Calu3 (cell line): ENCODE measurements at places on chromosomes 2 and 18. TPM values are rescaled to one million over a fixed set of nuclear protein-coding genes. Genes with fewer than 3 reads are reported as not detected.

The RAB6D gene
- 0.17 and 0.24 TPM in 2 replicates for total RNA-seq

The VAMP5 gene
- 10.0 and 10.1 TPM in 2 replicates for total RNA-seq

The ZNF236 gene
- 19.3 and 22.2 TPM in 2 replicates for total RNA-seq

The CD8B2 gene
- total RNA-seq = not detected in 2 replicates

The PDE1A gene
- total RNA-seq = 0.26 and 0.49 TPM in 2 replicates

The NXPH2 gene
- total RNA-seq = 1.3 and 3.1 TPM in 2 replicates

The STON1 gene
- total RNA-seq = 0.86 and 1.3 TPM in 2 replicates

The ALK gene
- total RNA-seq = not detected in 2 replicates

The IL18R1 gene
- 1.5 and 2.1 TPM in 2 replicates for total RNA-seq

The ANKRD30B gene
- total RNA-seq = not detected in 2 replicates

DNA sequence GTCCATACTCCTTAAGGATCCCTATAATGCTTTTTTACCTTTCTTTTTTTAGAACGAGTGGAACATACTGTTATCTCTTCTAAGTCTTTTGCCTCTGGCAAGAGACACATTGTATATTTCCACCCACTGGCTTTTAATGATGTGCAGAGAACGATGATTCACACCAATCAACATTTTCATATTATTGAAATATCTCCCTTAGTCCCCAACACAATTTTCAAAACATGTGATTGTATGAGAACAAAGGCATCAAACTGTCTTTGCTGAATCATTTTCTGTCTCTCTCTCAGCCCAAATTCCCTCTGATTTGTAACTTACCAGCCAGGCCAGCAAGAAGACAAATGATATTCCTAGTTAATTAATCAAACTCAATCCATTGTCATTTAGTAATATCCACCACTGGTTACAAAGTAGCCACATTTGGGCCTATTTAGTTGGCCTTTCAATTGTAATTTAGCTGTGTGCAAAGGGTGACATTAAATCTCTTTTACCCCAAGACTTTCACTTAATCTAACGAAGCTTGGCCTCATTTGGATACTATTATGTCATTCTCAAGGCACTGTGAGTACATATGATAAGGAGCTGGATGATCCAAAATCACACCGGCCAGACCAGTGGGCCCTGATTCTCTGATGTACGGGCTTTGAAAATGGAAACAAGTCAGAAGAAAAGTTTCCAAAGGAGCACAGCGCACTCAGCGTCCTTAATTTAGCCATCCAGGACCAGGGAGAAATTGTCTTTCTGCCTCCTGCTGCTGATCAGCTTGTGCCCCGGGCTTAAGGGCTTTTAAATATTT is 185.1 kb downstream of the SCG2 start:
- no peak for DNase-seq

- DNase-seq = no peak
Observed at GRCh38 chr18:1653873-1654272, 749.2 kb downstream of the ADCYAP1 start.

DNA sequence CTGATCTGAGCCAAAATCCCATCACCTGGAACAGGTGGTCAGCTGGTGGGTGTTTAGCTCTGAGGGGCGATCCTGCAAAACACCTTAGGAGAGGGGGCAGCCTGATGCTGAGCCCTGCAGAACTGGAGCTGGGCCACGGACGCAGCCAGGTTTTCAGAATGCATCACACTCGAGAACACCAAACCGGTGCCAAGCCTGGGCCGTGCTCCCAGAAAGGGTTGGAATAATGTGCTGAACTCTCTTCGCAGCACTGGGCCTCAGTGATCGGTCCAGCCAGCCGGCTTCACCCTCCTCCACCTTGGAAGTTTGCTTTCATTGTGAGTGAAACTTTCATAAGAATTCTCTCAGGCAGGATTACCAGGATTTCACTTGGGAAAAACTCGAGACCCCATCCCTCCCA is 56.5 kb upstream of the TTC39C start:
- DNase-seq = no peak

DNA sequence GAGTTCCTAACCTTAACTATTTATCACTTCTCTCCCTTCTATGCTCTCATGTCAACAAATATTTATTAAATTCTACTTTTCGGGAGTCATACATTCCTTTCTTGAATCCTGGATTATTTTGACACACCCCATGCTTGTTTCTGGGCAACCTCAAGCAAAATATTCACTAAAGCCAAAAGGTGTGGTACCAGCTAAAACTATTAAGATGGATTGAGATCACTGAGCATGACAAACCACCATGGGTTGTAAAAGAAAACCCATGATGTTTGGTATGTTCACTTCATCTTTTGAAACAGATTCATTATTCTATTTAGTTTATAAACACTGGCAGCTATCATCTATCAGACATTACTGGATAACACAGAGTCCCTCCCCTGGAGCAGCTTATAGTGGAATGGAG is 32.5 kb downstream of the DPP4 start:
- DNase-seq = no peak

- no peak for DNase-seq
Observed at GRCh38 chr2:46066116-46066515, 231.1 kb upstream of the EPAS1 start.

- DNase-seq = no peak
Observed at GRCh38 chr2:111157071-111157661, 36.5 kb downstream of the BCL2L11 start.

- DNase-seq = no peak
Observed at GRCh38 chr2:81523344-81523743, 1218.8 kb upstream of the LRRTM1 start.

DNA sequence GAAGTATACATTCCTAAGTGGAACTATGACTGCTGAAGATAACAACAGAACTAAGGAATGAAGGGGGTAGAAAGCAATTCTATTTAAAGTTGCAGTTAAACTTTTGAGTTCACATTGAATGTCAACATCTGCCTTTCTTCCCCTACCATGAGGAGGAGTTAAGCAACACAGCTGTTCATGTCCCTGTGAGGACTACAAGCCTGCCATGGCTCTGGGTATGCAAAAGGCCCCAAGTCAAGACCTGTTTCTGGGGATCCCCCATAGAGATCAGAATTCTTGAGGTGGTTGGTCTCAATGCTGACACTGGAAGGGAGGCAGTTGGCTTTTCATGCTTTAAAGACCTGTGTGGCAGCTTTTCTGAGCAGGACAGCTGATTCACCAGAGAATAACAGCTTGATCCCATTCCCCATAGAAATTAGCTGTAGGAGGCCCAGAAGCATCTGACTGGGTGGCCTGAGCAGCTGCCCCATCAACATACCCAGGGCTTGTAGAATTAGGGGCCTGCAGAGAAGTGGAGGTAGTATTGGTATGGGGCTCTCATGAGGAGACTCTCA is 131.0 kb downstream of the SETBP1 start:
- no peak for DNase-seq

DNA sequence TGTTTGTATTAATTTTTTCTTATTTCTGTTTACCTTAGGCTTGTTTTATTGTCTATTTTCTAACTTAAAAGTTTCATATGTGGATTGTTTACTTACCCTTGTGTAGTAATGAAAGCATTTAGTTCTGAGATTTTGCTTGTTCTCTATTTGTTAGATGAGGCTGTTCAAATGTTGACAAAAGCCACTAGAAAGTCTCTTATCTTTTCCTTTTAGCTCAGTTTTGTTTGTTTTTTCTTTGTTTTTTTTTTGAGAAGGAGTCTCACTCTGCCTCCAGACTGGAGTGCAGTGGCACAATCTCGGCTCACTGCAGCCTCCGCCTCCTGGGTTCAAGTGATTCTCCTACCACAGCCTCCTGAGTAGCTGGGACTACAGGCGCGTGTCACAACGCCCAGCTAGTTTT is 30.9 kb downstream of the USP14 start:
- no peak for DNase-seq

GRCh38 chr2:177683661-177684069 is 291.1 kb downstream of the AGPS start:
- DNase-seq = no peak

DNA sequence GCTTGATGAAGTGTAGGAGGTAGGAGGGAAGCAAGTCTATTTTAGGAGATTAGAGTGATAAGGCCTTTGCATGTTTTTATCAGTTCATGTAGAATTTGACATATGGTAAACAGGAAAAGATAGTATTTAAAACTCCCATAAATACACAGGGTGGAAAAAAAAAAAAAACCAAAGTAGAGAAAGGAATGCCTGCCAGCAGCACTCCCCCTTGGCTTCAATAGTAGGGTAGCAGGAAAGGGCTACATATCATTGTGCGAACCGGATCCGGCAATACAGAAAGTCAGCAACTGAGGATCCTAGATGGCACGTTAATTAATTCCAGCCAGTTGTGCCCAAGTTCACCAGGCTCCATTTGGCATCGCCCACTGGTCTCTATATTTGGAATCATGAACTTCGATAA is 159.6 kb upstream of the SMIM21 start:
- no peak for DNase-seq

- DNase-seq = no peak
Observed at GRCh38 chr2:182504903-182505302, 78.1 kb upstream of the PDE1A start.

DNA sequence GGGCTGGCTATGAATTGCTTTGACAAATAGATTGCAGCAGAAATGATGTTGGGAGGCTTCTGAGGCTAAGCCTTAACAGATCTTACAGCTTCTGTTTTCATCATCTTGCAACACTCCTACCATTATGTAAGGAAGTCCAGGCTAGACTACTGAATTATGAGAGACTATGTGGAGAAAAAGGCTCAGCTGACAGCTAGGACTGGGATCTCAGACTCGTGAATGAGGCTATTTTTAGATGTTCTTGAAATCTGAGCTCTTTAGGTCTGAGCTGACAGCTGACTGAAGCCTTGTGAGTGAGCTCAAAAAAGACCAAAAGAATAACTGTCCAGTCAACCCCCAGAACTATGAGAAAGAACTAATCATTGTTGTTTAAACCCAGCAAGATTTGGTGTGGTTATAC is 70.3 kb downstream of the VWC2L start:
- no peak for DNase-seq
